Cerebellar cortex (tissue), 1 donor: ENCODE measurements at places on chromosomes 3 and 15.

DNA sequence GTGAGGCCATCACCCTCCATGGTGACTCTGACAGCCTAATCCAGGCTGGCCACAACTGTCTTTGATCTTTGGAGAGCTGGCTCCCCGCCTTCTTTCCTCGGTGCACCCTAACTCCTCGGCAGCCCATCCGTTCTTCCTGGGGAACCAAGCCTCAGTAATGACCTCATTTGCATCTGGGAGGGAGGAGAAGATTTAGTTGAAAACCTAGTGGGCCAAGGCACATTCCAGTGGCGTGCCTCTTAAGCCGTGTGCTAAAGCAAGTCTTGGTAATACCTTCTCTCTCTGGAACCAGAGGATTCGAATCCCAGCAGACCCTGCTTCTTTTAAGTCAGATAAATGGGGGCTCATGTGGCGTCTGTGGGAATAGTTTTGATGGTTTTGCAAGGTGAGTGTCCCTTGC, 233.1 kb downstream of the EBLN2 start:
- DNase-seq = no peak

DNA sequence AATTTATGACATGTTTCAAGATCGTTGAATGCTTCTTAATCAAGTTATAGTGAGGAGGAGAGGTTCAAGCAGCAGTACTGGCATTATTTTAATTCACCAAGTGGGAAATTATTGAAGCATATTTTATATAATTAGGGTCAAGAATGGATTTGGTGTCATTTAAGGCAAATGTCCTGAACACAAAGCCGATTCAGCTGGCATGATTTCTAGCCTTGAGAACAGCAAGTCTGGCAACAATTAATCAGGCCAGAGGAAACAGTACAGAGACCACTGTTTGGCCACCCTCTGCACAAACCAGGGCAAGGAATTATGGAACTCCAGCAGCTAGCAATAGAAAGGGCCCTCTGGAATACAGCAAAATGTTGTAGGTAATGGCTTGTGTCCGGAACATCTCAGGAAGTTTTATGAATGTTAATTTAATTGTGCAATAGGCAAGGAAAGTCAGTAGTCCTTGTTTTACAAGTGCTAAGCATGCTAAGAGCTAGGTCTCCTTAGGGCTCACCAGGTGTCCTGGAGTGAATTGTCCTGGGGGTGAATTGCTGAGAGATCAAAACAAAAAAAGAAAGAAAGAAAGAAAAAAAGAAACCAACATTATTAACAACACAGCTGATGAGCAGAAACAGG, 38.7 kb upstream of the SNRK start:
- DNase-seq = peak; percentile 61

DNA sequence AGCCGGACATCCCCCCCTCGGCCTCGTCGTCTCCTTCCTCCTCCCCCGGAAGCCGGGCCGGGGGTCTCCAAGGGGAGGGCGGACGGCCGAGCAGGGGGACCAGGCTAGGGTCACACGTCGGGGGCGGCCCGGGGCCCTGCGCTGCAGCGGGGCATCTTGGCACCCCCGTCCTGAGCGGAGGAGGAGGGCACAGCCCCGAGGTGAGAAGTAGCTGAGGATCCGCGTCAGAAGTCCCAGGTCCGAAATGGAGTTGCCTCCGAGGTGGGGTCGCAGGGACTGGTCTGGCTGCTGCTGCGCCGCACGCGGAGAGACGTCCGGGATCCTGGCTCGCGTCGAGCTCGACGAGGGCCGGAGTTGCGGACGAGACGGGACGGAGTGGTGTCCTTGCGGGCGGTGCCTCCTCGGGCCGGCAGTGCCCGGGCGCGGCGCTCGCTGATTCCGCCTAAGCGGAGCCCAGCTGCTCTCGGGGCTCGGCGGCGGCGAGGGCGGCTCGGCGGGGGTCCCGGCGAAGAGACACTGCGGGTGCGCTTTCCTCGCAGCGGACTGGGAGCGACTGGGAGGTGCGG, at the start of gene ADCY5:
Gene ADCY5, minus strand, starts transcription at position 555 of the 566 bp plus-strand sequence. Its CDS starts 545 bp downstream, at position 10.
- DNase-seq = no peak

DNA sequence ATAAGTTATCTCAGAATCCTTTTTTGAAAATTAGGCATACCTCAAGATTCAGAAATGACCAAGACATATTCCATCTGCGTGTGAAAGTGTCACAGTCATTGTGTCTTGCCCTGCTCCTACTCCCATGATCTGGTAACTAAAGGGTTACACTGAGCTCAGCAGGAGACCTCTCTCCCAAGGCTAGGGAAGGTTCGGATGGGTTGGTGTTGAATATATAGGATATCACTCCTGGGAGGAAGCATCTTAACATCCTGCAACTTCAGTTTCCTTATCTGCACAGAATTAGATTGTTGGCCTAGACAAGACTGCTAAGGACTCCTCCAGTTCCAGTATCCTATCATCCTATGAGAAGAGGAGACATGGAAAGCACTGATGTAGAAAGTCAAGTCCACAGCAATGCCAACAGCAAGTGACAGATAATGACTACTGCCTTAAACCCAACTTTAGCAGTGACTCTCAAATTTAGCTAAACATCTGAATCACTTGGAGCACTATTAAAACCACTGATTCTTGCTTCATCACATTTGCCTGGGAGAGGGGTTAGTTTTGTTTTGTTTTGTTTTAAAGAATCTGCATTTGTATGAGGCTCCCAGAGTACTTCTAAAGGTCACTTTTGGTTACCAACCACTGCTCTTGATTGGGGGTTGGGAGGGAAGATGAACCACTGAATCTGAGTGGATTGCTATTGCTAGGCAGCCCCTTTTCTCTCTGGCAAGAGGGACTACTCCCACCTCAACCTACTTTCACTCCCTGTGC, 9.7 kb downstream of the ADAMTS9 start:
- no peak for DNase-seq

DNA sequence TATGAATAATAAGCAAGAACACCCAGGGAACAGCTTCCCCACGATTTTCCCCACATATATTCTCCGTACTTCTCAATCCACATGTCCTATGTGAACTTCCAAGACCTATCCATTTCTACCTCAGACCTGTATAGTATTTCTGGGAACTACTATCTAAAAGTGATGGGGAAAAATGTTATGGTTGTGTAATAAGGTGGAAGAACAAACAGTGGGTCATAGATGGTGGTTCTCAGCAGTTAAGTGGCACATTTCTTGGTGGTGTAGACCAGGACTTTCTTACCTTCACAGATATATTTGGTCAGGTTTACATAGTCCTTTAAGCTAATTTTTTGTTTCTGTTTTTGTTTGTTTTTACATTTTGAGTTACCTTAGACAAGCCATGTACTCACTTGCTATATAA, 675.1 kb downstream of the GBE1 start:
- DNase-seq = no peak

DNA sequence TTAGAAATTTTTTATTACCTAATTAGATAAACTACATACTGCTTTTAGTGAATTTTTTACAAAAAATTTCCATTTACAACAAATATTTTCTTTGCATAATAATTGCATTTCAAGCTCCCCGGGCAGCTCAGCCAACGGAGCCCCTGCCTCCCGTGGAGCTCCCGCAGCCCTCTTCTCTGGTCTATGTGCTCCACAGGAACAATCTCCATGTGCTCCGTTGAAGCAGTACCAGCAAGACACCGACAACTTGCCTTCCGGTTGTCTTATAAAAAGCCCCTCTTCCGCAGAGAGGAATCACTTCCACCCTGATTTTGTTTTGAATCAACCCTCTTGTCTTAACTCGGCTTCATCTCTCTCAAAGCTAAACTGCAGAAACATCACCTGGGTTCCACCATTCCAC, 46.9 kb upstream of the CHD2 start:
- DNase-seq = no peak

- DNase-seq = no peak
Observed at GRCh38 chr15:96888764-96889163, 558.3 kb downstream of the NR2F2 start.

- DNase-seq = no peak
Observed at GRCh38 chr3:17972959-17973906, 230.8 kb upstream of the TBC1D5 start.

- DNase-seq = no peak
Observed at GRCh38 chr3:172914854-172915253, 164.3 kb downstream of the ECT2 start.

- DNase-seq = no peak
Observed at GRCh38 chr15:74626752-74627692, 11.4 kb downstream of the CLK3 start.

- DNase-seq = no peak
Observed at GRCh38 chr3:13083898-13084297, 10.7 kb upstream of the IQSEC1 start.

GRCh38 chr15:37877851-37878741, 56.3 kb upstream of the TMCO5A start:
- DNase-seq = no peak

DNA sequence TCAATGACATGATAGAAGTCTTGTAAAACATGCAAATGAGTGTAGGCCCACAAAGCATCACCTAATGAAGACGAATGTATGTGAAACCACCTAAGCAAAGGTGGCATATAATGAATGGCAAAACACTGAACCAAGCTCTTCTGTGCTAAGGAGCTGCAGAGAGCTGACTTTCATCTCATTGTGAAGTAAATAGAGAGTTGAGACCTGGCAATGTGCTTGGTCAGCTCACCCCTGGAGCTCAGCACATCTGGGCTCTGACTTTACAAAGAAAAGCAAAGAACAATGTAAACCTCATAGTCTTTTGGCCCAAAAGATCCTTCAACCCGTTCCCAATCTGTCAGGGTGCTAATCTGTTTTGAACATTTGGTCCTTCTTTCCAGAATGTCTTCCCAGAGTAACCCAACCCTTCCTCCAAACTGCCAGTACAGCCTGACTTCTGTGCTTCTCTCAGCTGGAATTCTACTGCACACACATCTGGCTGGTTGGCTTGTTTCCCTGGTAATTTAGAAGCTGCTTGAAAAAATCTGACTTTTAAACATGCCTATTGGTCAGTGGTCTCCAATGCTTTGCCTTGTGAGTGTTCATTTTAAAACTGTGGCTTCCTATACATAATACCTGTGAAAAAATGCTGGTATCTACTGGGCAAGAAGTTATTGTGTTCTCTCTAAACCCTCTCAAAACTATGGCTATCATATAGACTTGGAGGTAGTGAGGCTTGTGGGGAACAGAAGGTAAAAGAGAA, 101.7 kb downstream of the CD200R1L start:
- no peak for DNase-seq

DNA sequence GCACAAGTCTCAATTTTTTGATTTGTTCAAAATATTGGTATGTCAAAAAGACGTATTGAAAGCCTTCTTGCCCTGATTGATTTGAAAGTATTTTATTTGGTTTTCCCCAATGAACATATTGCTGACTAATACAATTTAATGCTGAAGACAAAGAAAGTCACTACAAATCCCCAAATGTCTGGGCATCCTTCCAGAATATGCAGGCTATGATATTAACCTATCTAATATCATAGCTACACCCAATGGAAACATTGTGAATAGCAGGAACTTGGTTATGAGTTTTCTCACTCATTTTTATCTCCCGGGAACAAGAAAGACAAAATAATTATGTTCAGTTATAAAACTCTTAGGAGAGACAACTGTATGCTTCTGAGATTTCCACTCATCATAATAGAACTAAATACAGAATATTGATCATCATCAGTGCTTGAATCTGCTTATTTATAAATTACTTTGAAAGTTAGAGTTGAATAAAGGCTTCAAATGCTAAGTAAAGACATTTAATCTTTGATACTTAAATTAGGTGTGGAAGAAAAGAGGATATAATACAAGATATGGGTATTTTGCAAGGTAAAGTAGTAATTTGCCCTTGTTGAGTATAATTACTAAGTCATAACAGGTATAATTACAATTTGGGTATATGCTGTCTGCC, 483.9 kb downstream of the RBMS3 start:
- DNase-seq = no peak

DNA sequence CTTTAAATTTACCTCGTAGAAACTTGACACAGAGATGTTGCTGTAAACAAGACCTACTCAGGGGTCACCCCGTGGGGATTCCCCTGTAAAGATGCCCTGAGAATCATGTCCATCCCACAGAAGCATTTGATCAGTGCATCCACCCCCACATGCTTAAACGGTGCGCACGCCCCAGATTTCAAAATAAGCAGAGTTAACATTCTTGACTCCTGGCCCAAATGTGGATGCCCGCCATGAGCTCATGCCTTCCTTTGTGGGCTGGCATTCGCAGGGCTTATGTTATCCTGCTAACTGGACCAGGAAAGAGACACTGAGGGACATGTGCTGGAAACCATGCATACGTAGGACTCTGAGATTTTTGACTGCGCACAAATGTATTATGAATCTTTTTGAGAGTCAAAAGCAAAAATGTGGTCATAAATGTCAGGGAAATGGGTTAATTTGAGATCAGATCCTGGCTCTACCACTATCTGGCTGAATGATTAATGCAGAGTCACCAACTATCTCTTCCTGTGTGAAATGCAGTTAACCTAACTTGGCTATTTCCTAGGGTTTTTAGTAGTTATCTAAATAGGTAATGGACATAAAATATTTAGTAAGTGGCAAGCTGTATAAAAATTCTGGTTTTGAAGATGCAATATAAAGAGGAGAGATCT, 9.1 kb upstream of the TP63 start:
- no peak for DNase-seq

DNA sequence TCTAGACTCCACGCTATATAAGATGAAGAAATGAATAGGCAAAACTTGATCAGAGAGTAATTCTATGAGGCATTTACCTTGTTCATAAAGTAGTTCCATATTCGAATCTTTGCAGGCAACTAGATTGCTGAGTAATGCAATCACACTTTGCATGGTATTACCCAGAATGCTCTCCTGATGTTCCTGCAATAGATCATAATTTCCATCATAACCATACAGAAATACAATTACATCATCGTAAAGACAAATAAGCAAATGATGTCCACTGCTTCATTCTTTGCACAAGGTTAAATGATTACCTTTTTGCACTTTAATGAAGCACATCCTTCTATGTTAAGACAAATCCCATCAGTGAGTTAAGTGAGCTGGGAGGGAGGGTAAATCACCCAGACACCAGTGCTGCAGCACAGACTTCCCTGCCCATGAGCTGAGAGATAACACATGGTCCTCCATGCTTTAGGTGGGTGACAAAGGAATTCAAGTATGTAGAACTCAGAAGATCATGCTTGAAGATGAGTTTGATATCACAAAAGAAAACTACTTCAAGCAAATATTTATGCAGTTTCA, 366.7 kb downstream of the CTNNB1 start:
- no peak for DNase-seq

DNA sequence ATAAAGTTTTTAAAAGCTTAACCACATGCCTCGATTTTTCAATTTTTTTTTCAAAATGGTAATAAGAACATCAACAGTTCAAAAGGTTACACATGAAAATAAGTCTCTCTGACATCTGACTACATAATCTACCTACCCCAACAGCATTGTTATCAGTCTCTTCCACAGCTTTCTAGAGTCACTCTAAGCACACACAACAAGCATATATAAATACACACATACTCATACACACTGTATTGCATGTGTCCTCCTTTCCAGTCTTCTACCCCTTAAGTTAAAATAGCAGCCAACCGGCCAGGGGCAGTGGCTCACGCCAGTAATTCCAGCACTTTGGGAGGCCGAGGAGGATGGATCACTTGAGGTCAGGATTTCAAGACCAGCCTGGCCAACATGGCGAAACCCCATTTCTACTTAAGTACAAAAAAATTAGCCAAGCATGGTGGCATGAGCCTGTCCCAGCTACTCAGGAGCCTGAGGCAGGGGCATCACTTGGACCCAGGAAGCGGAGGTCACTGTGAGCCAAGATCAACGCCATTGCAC, 12.2 kb downstream of the TBL1XR1 start:
- no peak for DNase-seq

GRCh38 chr3:56928379-56929068, 126.8 kb upstream of the ARHGEF3 start:
- DNase-seq = no peak
